ENCODE measurements at places on chromosomes 5 and 9.
A peak's percentile ranks its signal among the peaks of the same experiment; 100 is the strongest.

DNA sequence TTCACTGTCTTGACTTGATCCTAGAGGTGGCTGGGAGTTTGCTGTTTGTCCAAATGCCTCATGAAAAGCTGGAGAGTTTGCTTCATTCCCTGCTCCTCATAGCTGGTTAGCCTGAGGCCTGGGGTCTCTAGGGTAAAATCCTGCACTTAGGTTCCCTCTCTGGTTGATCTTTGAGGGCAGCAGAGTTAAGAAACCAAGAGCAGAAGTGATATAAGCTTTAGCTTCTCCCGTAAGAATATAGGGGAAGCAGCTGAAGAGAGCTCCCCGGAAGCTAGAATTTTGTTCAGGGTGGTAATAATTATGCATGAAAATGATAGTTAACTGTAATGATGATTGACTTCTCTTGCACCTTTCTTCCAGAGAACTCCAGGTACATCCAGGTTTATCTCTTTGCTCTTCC is 1.4 kb downstream of the FAM53C start:
- no peak for DNase-seq

GRCh38 chr5:173772384-173773059 is 115.6 kb upstream of the CPEB4 start:
- DNase-seq, result no peak

- DNase-seq, result peak; percentile 51
These were observed 33.1 kb downstream of the APTX start for GRCh38 chr9:32968101-32969011.

DNA sequence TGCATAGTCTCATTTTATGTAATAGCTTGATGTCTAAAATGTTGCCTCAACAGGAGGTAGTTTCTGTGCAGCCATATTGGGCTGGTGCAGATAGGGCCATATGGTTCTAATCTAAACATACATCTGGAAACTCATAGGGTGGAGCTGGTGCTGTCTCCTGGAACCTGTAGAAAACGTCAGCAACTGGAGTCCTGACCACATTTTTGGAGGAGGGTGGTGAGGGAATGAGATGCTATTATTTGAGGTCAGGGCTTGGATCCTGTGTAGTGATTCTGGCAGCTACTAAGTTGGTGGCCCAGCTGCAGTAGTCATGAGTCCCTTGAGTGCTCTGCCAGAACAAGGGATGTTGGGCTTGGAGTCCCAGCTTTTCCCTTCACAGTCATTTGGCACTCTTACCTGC is 14.1 kb downstream of the MAN2A1 start:
- DNase-seq, result no peak

GRCh38 chr5:79582186-79582585 is 30.1 kb upstream of the TENT2 start:
- no peak for DNase-seq

DNA sequence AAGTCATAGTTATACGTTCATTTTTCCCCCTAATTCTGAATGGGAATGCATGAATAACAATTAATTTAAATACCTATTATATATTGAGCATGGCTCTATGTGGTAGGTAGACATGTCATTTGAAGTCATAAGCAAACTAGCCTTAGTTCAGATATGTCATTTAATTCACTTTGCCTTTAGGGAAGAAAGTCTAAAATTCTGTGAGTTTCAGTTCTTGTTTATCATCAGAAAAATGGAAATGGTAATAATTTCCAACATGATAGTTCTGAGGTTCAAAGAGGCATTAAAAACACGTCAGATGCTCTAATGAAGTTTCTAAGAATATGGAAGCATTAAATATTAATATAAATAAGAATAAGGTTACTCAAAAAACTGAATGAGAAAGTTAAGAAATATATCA is 13.1 kb upstream of the ANXA1 start:
- no peak for DNase-seq
